ENCODE measurements at places on chromosomes 6 and 20. TPM values are rescaled to one million over a fixed set of nuclear protein-coding genes. Genes with fewer than 3 reads are reported as not detected.

DNA sequence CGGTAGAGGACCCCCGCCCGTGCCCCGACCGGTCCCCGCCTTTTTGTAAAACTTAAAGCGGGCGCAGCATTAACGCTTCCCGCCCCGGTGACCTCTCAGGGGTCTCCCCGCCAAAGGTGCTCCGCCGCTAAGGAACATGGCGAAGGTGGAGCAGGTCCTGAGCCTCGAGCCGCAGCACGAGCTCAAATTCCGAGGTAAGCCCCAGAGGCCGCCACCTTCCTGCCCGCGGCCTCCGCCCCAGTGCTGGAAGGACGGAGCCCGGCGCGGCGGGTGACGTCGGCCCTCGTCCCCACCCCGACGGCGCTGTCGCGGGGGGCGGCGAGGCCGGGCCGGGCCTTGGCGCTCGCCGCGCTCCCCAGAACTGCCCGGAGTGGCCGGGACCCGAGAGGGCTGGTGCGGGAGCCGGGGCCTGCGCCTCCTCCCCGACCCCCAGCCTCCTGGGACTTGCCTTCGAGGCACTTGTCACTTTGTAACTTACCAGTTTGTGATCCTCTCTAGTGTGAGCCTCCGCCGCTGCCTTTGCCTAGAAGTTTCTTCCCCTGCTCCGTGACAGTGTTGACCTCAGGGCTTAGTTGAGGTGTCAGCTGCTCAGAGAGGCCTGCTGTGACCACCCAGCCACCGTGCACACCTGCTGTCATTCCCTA lies 417 bp downstream of the VAPB start:
- H3K27ac ChIP-seq, result peak overlapping the region; percentile 94
- no peaks in the 10 kb centered on the region for H3K27me3 ChIP-seq
- peak overlapping the region; percentile 88 for H3K4me3 ChIP-seq
- H3K4me1 ChIP-seq, result peaks cover 37% of the 10 kb centered on the region

DNA sequence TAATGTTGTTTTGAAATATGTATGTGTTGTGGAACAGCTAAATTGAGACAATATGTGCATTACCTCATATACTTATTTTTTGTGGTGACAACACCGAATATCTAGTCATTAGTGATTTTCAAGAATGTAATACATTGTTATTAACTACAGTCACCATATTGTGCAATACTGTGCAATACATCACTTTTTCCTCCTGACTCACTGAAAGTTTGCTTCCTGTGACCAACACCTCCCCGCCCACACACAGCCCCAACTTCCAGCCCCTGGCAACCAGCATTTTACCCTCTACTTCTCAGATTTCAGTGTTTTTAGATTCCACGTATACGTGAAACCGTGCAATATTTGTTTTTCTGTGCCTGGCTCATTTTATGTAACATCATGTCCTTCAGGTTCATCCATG lies 627.9 kb downstream of the PRKN start:
- H3K27me3 ChIP-seq, result no peaks in the 10 kb centered on the region
- no peak for DNase-seq
- peaks cover 2% of the 10 kb centered on the region for H3K36me3 ChIP-seq
- peaks cover 17% of the 10 kb centered on the region for H3K4me1 ChIP-seq

DNA sequence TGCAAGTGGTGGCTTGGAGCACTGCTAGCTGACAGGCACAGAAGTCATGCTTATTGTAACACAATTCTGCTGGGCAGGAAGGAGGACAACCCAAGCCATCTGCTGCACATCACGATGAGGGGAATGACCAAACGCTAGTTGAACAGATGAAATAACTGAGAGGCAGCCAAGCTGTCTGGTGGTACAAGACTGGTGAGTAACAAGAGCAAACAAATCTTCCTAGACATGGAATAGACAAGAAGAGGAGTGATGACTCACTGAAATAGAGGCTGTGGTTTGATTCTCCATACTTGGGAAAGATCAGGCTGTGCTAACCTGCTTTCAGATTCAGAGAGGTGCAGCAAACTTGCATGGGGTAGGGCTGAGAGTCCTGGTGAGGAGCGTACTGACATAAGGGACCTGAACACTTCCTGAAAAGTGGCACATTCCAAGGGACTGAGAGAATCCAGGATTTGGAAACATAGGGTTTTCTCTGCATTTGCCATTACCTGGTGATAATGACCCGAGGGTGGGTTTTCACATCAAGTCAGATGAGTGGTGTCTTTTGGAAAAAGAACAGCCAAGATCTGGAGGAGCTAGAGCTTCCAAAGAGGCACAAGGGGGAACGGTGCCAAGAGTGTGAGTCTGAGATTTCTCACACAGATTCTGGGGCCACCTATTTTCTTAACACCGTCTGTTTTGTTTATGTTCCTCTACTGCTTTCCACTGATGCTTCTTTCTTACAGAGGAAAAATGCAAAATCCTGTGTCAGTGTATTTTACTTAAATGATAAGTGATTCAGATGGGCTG lies 60.0 kb downstream of the PRL start:
- H3K4me3 ChIP-seq, result no peak overlapping the region
- H3K36me3 ChIP-seq, result peaks cover 2% of the 10 kb centered on the region
- H3K27ac ChIP-seq, result peak overlapping the region; percentile 36
- H3K4me1 ChIP-seq, result peaks cover 11% of the 10 kb centered on the region

GRCh38 chr20:16078172-16078898 lies 494.9 kb downstream of the KIF16B start:
- no peak for DNase-seq
- H3K4me1 ChIP-seq, result no peaks in the 10 kb centered on the region
- H3K36me3 ChIP-seq, result no peaks in the 10 kb centered on the region
- no peak overlapping the region for H3K4me3 ChIP-seq
- no peaks in the 10 kb centered on the region for H3K27me3 ChIP-seq
- H3K27ac ChIP-seq, result no peak overlapping the region

- DNase-seq, result no peak
- H3K36me3 ChIP-seq, result peaks cover 10% of the 10 kb centered on the region
- no peak overlapping the region for H3K4me3 ChIP-seq
Observed at GRCh38 chr6:113529196-113529595, 327.9 kb upstream of the MARCKS start.

- no peaks in the 10 kb centered on the region for H3K36me3 ChIP-seq
- DNase-seq, result peak; percentile 89
- H3K27ac ChIP-seq, result peak overlapping the region; percentile 79
- no peak overlapping the region for H3K4me3 ChIP-seq
- H3K27me3 ChIP-seq, result no peaks in the 10 kb centered on the region
- peaks cover 39% of the 10 kb centered on the region for H3K4me1 ChIP-seq
Observed at GRCh38 chr6:161233986-161234661, 39.7 kb downstream of the AGPAT4 start.

DNA sequence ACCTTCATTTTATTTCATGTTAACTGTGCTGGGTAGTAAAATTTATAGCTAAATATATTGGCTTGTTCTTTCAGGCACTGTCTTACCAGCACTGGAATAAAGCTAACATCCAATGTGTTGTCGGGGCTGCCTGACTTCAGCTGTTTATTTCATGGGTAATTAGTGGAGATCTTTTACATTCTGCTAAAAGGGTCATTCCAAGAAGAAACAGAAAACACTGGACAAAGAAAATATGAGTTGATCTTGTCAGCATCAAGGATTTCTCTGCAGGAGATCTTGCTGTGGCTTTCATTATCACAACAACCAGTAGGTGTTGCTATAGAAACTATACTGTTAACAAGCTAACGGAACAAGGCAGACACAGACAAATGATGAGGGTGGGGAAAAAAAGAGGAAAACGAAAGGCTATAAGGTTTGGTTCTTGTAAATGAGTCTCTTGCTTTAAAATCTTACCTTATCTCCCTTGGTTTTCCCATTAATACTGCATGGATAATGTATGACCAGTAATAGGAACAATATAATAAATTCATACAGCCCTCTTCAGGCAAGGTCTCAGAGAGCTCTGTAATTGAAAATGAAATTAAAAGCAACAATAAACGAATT lies 206.8 kb downstream of the SIM1 start:
- peaks cover 4% of the 10 kb centered on the region for H3K36me3 ChIP-seq
- peak overlapping the region; percentile 31 for H3K4me3 ChIP-seq
- peak overlapping the region; percentile 90 for H3K27ac ChIP-seq
- H3K27me3 ChIP-seq, result no peaks in the 10 kb centered on the region

- no peaks in the 10 kb centered on the region for H3K36me3 ChIP-seq
- H3K27me3 ChIP-seq, result peaks cover 48% of the 10 kb centered on the region
- no peak for DNase-seq
- no peak overlapping the region for H3K4me3 ChIP-seq
Observed at GRCh38 chr20:31919410-31920155, 32.3 kb downstream of the PDRG1 start.

- H3K27me3 ChIP-seq, result no peaks in the 10 kb centered on the region
- no peak overlapping the region for H3K4me3 ChIP-seq
- no peak overlapping the region for H3K27ac ChIP-seq
Observed at GRCh38 chr6:22956029-22956681, 386.8 kb downstream of the HDGFL1 start.

DNA sequence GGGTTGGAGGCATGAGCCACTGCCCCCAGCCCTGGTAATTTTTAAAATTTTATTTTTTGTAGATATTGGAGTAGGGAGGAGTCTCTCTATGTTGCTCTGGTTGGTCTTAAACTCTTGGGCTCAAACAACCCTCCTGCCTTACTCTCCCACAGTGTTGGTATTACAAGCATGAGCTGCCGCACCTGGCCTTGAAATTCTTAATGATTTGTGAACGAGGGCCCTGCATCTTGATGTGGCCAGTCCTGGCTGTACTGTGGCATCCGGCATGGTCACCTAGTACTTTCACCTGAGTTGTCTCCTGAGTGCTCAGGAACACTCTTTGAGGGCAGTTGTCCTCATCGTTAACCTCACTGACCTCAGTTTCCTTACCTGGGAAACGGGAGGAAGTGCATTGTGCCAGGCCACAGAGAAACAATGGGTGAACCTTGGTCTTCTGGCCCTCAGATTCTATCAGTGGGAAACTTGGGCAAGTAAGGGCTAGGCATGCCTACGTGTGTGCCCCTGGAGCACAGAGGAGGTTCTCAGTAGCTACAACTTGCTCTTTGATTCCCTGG lies 19.5 kb downstream of the CEBPB start:
- H3K36me3 ChIP-seq, result no peaks in the 10 kb centered on the region
- H3K4me3 ChIP-seq, result no peak overlapping the region
- no peak for DNase-seq
- H3K27ac ChIP-seq, result no peak overlapping the region
- peaks cover 3% of the 10 kb centered on the region for H3K4me1 ChIP-seq

Gene TPD52L1
- total RNA-seq, result 7.2 TPM

Gene SLC22A7
- total RNA-seq, result not detected

DNA sequence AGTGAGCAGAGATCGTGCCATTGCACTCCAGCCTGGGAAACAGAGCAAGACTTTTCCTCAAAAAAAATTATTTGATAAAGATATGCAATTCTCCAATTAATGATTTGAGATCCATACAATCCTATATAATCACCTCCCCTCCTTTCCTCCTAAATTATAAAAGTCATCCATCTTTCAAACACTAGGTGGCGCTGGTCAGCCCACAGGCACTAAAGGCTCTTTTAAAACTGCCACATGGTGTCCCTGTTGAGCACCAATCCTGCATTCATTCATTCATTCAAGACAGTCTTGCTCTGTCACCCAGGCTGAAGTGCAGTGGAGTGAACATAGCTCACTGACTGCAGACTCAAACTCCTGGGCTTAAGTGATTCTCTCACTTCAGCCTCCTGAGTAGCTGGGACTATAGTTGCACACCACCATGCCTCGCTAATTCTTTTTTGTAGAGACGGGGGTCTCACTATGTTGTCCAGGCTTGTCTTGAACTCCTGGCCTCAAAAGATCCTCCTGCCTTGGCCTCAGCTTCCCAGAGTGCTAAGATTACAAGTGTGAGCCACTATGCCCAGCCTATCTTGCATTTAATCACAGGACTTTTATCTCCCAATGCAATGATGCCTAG lies 58.7 kb upstream of the SLC2A12 start:
- no peaks in the 10 kb centered on the region for H3K27me3 ChIP-seq
- H3K4me3 ChIP-seq, result no peak overlapping the region
- H3K36me3 ChIP-seq, result no peaks in the 10 kb centered on the region
- DNase-seq, result no peak
- peaks cover 12% of the 10 kb centered on the region for H3K4me1 ChIP-seq

Gene MATN4
- total RNA-seq, result not detected

GRCh38 chr6:24991810-24992467 lies 56.2 kb upstream of the RIPOR2 start:
- H3K4me3 ChIP-seq, result no peak overlapping the region
- H3K4me1 ChIP-seq, result peaks cover 9% of the 10 kb centered on the region
- no peaks in the 10 kb centered on the region for H3K27me3 ChIP-seq

GRCh38 chr6:43658161-43658560 lies 13.3 kb downstream of the RSPH9 start:
- no peaks in the 10 kb centered on the region for H3K4me1 ChIP-seq
- no peaks in the 10 kb centered on the region for H3K27me3 ChIP-seq
- no peak overlapping the region for H3K27ac ChIP-seq
- no peak for DNase-seq

Gene APCDD1L
- total RNA-seq, result 2.4 TPM

DNA sequence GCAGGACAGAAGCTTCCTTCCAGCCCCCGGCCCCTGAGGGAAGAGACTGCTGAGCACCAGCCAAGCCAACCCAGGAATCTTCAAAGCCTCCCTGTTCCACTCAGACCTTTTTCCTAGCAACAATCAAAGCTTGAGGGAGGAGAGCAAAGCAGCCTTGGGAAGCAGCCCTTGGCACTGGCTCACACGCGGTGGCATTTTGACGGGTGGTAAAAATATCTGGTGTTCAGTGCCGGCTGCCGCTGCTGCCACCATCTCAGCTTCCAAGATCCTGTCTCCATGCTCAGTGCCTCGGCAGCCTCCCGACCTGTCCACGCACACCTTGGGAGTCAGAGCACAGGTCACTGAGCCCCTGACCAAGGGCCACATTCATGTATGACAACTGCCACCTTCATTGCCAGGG lies 170.1 kb downstream of the LRFN2 start:
- no peak for DNase-seq
- no peak overlapping the region for H3K4me3 ChIP-seq
- H3K27ac ChIP-seq, result no peak overlapping the region

Gene KCNK16
- total RNA-seq, result not detected

- H3K27ac ChIP-seq, result peak overlapping the region; percentile 6
- H3K36me3 ChIP-seq, result peaks cover 38% of the 10 kb centered on the region
- no peak overlapping the region for H3K4me3 ChIP-seq
- H3K4me1 ChIP-seq, result peaks cover 15% of the 10 kb centered on the region
Observed at GRCh38 chr6:149384464-149384863, 15.6 kb upstream of the SUMO4 start.

Gene THBD
- 66.3 TPM for total RNA-seq

Gene NOP56
- total RNA-seq, result 142 TPM

GRCh38 chr6:87391334-87391733 lies 16.4 kb upstream of the CFAP206 start:
- no peaks in the 10 kb centered on the region for H3K4me1 ChIP-seq
- DNase-seq, result no peak
- no peak overlapping the region for H3K4me3 ChIP-seq
- H3K27me3 ChIP-seq, result no peaks in the 10 kb centered on the region
- no peak overlapping the region for H3K27ac ChIP-seq

Gene C2
- total RNA-seq, result 2.4 TPM

Measured in osteocyte (in vitro differentiated cells).